Brain pericyte (primary cell): ENCODE measurements at places on chromosomes 1 and 21.
A peak's percentile ranks its signal among the peaks of the same experiment; 100 is the strongest.

GRCh38 chr1:31069392-31069791 is 3.9 kb upstream of the PUM1 start:
- DNase-seq: no peak

GRCh38 chr1:163670989-163671757 is 349.4 kb downstream of the NUF2 start:
- no peak for DNase-seq

DNA sequence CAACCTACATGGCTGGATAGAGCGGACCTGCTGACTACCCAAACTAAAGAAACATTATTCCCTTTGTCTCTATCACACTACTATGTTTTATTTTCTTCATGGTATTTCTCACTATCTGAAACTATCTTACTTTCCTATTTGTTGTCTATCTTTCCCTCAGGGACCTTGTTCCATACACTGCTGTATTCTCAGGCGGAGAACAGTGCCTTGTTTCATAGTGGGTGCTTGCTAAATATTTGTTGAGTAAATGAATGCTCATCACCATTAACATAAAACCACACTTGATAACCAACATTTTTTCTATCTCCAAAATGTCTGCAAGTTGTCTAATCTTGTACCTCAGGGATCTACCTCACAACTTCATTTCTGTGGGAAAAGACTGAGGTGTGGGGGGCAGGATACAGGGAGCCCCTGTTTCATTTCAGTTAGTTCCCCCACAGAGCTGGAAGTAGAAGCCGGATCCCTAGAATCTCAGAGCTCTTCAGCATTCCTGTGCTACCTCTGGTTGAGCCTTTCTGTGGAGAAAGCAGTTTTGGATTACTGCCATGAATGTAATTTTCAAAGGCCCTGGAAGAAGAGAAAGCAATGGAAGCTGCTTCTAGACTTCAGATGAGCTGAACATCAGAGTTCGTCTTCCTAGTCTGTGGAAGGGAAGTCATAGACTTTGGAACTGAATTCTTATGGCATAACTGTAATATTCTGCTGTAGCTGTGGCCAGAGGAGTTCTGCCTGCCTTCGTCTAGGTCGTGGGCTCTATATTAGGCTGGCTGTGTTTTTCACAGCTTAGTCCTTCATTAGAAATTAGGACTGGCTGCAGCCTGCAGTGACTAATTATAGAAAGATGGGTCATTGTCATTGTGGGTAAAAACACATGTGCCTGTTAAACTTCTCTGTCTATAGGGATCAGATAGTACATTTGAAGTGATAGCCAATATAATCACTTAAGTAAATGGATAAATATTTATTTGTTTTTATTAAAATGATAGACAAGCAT is 293.2 kb upstream of the SGIP1 start:
- DNase-seq: no peak

DNA sequence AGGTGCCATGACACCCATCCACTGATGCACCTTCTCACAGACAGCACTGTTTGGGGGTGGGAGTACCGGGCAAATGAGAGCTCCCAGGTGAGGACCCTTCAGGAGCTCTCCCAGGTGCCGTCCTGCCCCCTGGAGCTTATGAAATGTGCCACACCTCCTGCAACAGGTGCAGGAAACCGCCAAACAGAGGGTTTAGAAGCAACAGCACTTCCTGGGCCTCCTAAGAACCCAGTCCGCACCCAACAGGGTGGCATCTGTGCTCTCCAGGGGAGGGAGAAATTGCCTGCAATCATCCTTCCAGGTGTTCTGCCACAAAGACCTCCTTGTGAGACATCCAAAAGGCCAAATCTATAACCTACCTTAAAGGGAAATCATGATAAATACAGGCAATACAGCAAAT is 87.7 kb upstream of the ATP1B1 start:
- no peak for DNase-seq

- no peak for DNase-seq
Measured at GRCh38 chr1:31521761-31522555, 54.4 kb upstream of the TINAGL1 start.

DNA sequence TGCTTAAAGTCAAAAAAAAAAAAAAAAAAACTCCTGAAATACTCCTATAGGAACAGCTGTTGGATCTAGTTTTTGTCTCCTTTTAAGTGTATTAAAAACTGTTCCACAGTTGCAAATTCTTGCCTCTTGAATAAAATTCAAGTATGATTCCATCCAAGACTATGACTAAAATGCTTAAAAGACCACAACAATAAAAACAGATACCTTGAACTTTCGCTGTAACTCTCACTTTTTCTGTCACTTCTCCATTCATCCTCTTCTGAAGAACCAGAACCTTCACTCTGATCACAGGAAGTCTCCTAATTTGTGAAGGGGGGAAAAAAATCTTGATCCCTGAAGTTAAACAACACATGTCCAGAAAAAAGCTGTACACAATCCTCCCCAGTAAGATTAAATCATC is 55.0 kb upstream of the PSMG1 start:
- DNase-seq: no peak

DNA sequence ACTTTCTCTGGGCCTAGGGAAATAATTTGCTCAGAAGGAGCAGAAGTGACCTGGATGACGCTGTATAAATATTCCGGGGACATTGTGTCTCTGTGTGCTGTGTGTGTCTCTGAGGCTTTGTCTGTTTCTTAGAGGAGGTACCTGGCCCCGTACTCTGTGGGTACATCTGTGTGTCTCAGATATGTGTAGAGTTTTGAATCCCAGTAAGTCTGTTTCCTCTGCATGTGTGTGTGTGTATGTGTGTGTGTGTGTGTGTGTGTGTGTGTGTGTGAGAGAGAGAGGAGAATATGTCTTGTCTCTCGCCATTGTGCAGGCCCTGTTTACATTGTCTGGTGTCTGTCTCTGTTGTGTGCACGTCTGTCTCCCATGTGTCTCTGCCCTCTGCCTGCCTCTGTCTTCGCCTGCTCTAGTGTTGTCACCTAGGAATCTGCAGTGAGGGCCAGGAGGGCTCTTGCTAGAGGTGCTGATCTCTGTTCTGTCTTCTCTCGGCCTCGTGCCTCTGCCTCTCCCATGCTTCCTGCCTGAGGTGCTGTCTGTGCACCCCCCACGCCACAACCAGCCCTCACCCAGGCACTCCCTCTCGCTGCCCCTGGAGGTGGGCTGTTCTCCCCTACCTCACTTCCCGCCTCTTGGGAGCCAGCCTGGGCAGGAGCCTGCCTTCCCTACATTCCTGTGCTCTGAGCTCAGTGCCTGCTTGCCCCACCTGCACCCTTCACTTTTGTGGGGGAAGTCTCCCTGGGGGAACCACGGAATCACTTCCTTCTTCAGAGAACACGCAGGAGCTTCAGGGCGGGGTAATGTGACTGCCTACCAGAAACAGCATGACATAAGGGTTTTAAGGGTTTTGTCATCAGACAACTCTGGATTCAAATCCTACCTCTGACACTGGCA is 5.9 kb downstream of the MAP7D1 start:
- no peak for DNase-seq

- no peak for DNase-seq
Measured at GRCh38 chr1:205056188-205056611, 13.2 kb downstream of the CNTN2 start.

DNA sequence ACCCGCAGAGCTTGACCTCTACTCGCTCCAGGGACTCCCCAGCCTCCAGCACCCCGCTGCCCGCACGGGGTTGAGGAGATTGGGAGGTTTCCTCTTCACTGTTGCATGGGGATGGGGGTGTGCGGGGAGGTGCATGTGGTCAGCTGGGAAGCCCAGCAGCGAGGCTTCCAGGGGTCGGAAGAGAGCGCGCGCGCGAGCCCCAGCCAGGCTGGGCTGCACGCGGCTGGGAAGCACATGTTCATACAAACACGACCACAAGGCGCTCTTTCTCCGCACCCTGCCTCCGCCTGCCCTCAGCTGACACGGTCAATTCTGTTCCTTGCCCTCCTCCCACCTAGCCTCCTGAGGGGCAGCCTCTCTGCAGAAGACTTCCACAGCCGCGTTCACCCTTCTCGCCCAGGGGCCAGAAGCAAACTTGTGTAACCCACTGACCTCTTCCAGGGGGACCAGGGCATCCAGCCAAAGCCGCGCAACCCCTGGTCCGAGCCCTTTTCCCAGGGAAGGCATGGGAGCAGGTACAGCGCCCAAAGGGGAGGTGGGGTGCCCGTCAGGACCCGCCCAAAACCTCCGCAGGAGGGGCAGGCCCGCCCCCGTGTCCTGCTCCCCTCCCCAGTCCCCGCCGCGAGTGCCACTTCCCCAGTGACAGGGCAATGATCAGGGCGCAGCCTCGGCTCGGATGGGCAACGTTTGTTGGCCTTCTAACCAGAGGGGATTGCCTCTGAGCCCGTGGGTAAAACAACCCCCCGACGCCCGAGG is 1.3 kb downstream of the COL24A1 start:
- peak; percentile 51 for DNase-seq

GRCh38 chr1:226643177-226643576 is 94.6 kb downstream of the STUM start:
- DNase-seq: no peak

GRCh38 chr1:88141499-88142074 is 542.5 kb upstream of the PKN2 start:
- DNase-seq: no peak

DNA sequence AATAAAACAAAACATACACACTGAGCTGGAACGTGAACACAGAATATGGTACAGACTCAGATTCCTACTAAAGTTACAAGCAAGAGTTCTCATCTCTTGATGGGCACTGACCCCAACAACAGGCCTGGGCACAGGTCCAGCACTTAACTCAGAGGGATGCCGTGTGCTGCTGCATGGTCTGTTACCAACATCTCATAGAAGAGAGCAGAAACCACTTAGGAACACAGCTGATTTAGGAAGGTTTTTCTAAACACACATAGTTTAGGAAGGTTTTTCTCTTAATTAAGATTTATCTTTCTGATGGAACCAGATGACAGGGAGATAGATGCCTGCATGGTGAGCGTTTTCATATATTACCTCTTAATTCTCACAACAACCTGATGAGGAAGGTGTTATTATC is 1.5 kb downstream of the GCLM start:
- peak; percentile 56 for DNase-seq

- no peak for DNase-seq
Measured at GRCh38 chr1:70358921-70359564, 4.5 kb upstream of the ANKRD13C start.

- DNase-seq: no peak
Measured at GRCh38 chr21:16002874-16003466, 273.2 kb downstream of the USP25 start.

DNA sequence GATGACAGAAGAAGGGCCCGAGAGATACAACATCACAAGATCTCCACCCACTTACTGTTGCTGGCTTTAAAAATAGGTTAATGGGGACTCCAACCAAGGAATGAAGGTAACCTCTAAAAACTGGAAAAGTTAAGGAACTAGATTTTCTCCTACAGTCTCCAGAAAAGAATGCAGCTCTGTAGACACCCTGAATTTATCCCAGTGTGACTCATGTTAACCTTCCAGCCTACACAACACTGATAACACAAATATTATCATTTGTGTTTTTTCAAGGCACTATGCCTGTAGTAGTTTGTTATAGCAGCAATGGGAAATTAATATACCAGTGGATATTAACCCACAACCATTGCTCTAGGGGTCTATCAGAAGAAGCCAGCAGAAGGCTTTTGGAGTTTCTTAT is 730.7 kb upstream of the ZP4 start:
- DNase-seq: no peak

GRCh38 chr1:74065081-74065480 is 132.9 kb downstream of the LRRIQ3 start:
- no peak for DNase-seq

DNA sequence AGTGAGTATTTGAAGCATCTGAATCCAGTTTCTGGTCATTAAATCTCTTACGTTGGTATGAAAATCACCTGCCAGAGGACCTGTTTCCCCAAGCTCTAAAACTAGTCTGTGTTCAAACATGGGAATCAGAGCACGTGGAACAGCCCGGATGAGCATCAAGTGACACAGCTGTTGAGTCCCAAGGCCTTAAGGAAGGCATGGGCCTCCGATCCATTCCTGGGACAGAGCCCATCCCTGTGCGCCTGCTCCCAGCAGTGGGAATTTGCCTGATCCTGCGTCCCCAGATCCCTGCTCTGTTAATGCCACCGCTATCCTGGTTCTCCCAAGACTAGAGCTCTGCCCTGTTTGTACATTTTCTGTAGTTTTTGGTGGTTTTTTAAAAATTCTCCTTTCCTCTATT is 68.4 kb upstream of the FBXO28 start:
- DNase-seq: no peak

- no peak for DNase-seq
Measured at GRCh38 chr21:44682580-44683151, 703 bp upstream of the KRTAP12-1 start.

GRCh38 chr1:96597218-96597617 is 124.4 kb upstream of the PTBP2 start:
- DNase-seq: no peak

DNA sequence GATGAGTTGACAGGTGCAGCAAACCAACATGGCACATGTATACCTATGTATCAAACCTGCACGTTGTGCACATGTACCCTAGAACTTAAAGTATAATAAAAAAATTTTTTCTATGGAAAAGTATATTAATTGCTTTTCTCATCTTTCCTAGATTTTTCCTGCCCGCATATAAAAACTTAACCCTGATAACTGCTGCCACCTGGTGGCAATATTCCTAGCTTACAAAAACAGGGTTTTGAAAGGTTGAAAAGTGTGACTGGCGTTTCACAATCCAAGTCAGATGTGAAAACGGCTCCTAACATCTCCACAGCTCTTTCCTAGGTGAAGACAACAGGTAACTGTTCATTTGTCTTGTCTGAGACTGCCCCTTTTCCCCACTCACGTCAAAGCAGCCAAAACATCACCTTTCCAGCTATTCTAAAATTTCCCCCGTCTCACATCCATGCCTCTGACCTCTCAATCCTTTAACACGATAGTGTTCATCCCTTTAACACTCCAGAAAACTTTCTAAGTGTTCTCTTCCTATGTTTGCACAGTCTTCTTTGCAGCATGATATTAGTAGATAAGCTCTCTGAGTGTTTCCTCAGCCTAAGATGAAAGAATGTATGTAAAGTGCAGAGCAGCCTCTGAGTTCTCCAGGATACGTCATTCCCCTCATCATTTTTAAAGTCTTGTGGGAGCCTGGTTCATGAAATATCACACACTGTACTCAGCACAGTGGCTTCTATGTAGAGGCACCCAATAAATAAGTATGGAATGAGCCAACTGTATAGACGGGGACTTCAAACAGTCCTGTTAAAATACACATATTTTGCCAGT is 27.5 kb downstream of the OVGP1 start:
- no peak for DNase-seq

DNA sequence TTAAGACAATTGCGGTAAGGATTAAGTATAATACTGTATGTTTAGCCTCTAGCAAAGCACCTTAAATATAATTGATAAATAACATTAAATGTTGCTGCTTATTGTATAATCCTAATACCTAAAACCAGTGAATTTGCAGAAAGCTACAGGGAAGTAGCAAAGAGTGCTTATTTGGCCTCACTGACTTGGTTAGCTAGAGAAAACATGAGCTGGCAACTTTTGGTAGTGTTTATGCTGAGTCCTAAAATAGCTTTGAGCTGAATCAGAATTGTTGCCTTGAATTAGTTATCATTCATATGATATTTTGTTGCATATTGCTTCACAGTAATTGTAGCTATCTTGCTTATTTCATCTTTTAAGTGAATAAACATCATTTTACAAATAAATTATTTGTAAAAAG is 3.5 kb downstream of the TRIM67 start:
- DNase-seq: no peak
